ENCODE measurements at places on chromosomes 11 and 22. TPM values are rescaled to one million over a fixed set of nuclear protein-coding genes. Genes with fewer than 3 reads are reported as not detected.

ZC3H12C gene
- 9.7 TPM for total RNA-seq

DEUP1 gene
- under 0.01 TPM for total RNA-seq

GSTT2B gene
- 4.5 TPM for total RNA-seq

OR8G5 gene
- total RNA-seq = not detected

TSG101 gene
- 78.9 TPM for total RNA-seq

All from uterine smooth muscle cell (primary cell).